ENCODE measurements at places on chromosomes 6 and 20.

- DNase-seq = no peak
Observed at GRCh38 chr6:33140556-33140955, 51.7 kb downstream of the COL11A2 start.

- DNase-seq = no peak
Observed at GRCh38 chr6:56756219-56756789, 113.6 kb upstream of the DST start.

DNA sequence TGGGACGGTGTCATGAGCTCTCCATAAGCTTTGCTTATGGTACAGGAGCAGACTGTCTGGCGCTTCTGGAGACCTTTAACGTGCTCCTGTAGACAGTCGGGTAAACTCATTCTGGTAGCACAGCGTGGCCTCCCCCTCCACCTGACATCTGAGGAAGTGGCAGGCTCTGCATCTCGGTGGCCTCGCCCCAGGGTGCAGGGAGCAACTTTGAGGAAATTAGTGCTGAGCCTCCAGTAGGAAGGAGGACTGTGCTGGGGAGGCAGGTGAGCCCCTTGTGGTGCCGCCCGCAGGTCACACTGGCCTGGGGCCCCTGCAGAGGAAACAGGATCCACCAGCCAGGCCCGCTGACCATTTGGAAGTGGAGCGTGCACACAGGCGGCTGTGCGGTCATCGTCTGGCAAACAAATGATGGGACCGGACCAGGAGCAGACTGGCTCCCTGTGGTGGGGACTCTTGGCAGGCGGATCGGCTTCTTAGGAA is 57.9 kb downstream of the SYNJ2 start:
- peak; percentile 15 for DNase-seq

DNA sequence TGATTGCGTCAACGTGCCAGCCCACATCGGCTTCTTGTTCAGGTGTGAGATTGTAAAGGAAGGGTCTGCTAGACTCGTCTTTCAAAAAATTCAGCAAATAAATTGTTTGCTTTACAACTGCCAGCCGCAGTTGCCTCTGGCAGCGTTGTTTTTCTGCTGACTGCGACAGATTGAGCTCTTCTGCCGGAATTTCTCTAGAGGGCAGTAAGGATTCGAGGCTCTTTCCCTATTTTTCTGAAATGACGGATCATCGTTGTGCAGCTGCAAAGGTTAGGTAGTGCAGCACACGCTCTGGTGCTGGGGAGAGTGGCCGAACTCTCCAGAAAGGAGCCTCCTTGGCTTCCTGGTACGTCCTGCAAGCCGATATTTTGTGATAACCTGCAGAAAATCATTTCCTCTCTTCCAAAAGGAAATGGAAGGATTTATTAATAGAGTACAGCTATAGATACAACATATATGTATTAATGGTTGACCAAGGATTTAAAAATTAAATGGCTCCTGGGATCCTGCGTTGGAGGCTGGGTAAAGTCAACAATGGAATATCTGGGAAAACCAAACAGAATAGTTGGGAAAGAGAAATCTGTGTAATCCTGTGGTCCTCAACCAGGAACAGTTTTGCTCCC is 121.9 kb upstream of the ZFP64 start:
- no peak for DNase-seq

GRCh38 chr6:4672772-4673171 is 103.4 kb upstream of the CDYL start:
- no peak for DNase-seq

DNA sequence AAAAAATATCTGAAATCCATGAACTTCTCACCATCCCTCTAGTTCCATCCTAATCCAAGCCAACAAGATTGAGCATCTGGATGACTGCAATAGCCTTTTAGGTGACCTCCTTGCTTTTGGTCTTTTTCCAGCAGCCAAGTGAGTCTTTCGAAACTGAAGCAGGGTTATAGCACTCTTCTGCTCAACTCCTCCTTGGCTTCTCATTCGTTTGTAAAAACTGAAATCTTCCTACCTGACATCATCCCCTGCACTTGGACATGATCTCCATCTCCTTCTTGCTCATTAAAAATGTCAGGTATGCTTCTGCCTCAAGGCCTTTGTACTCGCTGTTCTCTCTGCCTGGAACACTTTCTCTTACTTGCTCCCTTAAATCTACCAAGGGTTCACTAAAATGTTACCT is 46.0 kb downstream of the STX7 start:
- DNase-seq = no peak

- DNase-seq = peak; percentile 53
Observed at GRCh38 chr20:667351-668034, 8.1 kb downstream of the SCRT2 start.

GRCh38 chr6:20605581-20605980 is 71.3 kb downstream of the CDKAL1 start:
- no peak for DNase-seq

GRCh38 chr6:28969129-28969528 is 36.0 kb downstream of the ZNF311 start:
- DNase-seq = no peak

- DNase-seq = no peak
Observed at GRCh38 chr6:10411971-10412460, 2.9 kb downstream of the TFAP2A start.

Data from CD4-positive, alpha-beta T cell treated with Interleukin-15 for 1 hour (primary cell).